ENCODE measurements at places on chromosomes 7 and 10.
A peak's percentile ranks its signal among the peaks of the same experiment; 100 is the strongest.

GRCh38 chr10:78806681-78807221 lies 262.0 kb upstream of the ZMIZ1 start:
- no peak for DNase-seq

GRCh38 chr10:112967200-112967599 lies 17.2 kb downstream of the TCF7L2 start:
- no peak for DNase-seq

DNA sequence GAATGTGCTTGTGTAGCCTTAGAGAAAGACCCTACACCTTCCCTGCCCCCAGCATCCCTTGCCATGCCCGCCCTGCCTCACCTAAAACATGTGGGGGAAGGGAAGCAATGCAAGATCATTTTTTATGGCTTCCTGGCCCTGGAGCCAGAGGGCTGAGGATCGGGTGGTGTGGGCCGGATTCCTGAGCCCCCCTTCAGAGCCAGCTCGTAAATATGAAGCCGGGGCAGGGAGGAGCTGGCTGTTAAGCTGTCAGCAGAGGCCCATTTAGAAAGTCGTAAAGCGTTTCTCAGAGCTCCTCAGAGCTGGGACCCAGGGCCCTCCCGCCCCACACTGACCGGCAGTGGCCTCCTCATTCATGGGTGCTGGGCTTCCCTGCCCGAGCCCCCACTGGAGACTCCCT lies 23.9 kb downstream of the UNC5B start:
- no peak for DNase-seq

GRCh38 chr10:122911889-122912484 lies 1.6 kb downstream of the FAM24A start:
- DNase-seq, result peak; percentile 44

- DNase-seq, result no peak
Measured at GRCh38 chr10:124824507-124824906, 22.9 kb downstream of the ABRAXAS2 start.

DNA sequence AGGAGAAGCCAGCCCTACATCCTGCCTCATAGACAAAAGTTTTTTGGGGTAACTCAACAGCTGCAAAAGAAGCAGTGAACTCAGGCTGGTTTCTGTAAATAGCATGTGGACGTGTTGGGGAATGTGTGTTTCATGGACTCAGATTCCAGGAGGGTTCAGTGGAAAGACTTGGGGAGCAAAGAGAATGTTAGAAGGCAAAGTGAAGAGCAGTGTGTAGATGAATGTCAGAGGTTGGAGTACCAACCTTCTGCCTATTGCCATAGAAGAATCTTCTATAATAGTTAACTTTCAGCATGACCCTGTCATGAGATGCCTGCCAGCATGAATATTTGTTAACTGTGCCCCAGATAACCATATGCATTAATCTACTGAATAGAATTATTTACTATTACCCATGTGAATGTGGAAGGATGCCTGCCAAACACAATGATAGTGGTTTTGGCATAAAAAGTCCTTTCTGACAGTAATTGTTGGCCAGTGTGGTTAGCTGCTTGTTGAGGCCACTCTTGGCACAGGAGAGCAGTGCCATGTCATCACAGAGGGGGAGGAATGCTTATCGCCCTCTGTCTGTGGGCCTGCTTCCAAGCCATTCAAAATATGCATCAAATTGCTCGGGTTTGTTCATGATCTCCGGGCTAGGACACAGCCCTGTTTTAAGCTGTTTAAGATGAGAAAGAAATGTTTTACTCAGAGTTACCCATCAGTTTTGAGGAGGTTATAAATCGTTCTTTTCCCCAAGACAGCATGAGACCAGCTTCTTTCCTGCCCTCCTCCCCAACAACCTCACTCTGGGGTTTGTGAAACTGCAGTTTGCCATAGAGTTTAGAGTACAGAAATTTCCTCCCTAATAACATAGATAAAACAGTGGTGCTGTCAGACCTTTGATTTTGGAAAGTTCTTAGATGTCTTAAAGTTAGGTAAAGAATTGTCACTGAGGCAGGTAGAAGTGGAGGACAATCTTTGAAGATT lies 165.3 kb downstream of the WNT2 start:
- DNase-seq, result peak; percentile 72

GRCh38 chr7:151126491-151127137 lies 40.3 kb downstream of the AGAP3 start:
- DNase-seq, result no peak

- no peak for DNase-seq
Measured at GRCh38 chr7:33645104-33645503, 260.2 kb upstream of the BMPER start.

DNA sequence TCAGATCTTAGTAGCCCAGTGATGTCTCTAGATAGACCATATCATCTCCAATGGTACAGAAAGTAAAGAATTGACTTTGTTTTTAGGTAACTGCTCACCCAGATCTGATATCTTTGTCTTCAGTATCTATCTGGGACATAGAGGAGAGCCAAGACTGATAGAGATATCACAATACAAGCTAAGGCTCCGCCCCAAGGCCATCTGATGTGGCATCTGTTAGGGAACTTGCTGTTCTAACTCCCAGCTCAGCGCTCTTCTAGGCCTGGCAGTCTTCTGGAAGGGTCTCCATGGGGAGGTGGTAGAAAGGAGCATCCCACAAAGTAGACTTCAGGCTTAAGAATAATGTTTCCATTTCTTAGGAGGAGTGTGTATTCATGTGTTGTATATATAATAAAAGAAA lies 88.4 kb upstream of the SAMD8 start:
- no peak for DNase-seq

GRCh38 chr10:30284865-30285594 lies 64.0 kb downstream of the MTPAP start:
- DNase-seq, result no peak

DNA sequence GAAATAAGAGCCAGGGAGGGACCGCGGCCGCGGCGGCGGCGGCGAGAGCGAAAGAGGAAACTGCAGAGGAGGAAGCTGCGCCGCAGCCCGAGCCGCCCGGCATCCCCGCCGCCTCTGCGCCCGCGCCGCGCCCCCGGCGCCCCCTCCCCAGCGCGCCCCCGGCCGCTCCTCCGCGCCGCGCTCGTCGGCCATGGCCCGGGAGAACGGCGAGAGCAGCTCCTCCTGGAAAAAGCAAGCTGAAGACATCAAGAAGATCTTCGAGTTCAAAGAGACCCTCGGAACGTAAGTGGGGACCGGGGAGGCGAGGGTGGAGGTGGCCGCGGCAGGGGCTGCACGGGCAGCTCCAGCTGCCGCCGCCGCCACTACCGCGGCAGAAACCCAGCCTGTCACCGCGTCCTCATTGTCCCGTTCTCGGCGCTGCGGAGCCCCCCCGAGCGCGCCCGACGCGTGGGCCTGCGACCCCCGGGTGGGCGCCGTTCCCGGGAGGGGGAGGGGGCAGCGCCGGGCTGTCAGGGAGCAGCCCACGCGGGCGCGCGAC lies 351 bp downstream of the CAMK1D start:
- DNase-seq, result no peak

GRCh38 chr10:7666253-7667023 lies at the start of gene ITIH5:
Gene ITIH5 (minus strand): TSS chr10:7666966. CDS start chr10:7666892, 74 bp downstream.
- DNase-seq, result peak; percentile 6

GRCh38 chr7:124700655-124701054 lies 64.9 kb downstream of the GPR37 start:
- DNase-seq, result no peak

DNA sequence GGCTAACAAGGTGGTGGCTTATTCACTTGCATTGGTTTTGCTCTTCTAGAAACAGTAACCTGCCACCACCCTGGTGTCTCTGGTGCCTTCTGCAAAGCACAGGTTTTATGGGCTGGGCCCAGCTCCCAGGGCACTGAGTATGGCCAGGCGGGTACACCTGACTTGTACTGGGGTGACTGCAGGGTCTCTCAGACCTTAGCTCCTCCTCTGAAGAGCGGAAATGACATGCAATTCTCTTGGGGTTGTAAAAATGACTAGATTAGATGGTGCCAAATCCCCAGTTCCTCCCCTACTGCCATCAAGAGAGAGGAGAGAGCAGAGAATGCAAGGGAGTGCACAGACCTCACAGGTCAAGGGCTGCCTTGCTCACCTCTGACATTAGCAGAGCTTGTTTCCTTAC lies 14.7 kb downstream of the ESYT2 start:
- DNase-seq, result no peak

GRCh38 chr10:101091546-101092290 lies 29.9 kb downstream of the KAZALD1 start:
- DNase-seq, result no peak

GRCh38 chr7:137169282-137169698 lies 174.2 kb downstream of the PTN start:
- peak; percentile 42 for DNase-seq

- DNase-seq, result peak; percentile 36
Measured at GRCh38 chr10:13349463-13350274, 1.6 kb upstream of the SEPHS1 start.

DNA sequence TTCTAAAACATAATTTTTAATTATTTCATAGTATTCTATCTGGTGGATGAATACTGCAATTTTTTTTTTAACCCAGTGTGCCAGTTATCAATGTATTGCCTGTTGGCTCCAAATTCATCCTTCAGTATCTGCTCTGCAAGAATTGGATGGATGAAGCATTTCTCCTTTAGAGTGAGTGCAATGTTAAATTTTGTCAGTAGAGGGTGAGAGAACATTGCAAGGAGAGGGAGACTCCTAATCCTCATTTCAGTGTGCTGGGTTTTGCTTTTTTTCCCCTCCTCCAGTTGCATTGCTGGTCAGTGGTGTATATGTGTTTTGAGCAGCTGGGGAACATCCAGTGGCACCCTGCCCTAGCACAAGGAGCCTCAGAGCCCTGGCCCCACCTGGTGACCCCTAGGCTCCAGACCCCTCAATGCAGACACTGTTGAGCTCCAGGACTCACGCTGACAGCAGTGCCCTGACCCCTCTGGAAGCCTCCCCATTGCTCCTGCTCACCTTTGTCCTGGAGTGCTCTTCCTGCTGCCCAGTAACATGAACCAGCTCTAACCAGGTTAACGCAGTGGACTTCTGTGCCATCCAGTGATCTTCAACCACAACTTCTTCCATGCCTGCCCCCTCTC lies 199.4 kb downstream of the USP6NL start:
- no peak for DNase-seq

GRCh38 chr10:35922876-35923600 lies 280.9 kb upstream of the FZD8 start:
- no peak for DNase-seq

DNA sequence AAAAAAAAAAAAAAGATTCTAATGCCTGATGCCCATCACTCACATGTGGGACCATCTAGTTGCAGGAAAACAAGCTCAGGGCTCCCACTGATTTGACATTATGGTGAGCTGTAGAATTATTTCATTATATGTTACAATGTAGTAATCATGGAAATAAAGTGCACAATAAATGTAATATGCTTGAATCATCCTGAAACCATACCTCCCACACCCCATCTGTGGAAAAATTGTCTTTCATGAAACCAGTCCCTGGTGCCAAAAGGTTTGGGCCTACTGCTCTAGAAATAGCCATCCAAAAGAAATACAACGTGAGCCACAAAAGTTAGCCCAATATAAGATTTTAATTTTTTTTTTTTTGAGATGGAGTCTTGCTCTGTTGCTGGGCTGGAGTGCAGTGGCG lies 265.1 kb downstream of the PRPF18 start:
- DNase-seq, result no peak

GRCh38 chr10:7773845-7774801 lies 13.7 kb downstream of the KIN start:
- no peak for DNase-seq

- DNase-seq, result no peak
Measured at GRCh38 chr10:35781643-35782035, 139.5 kb upstream of the FZD8 start.

GRCh38 chr7:134042307-134042706 lies 84.8 kb upstream of the LRGUK start:
- no peak for DNase-seq

DNA sequence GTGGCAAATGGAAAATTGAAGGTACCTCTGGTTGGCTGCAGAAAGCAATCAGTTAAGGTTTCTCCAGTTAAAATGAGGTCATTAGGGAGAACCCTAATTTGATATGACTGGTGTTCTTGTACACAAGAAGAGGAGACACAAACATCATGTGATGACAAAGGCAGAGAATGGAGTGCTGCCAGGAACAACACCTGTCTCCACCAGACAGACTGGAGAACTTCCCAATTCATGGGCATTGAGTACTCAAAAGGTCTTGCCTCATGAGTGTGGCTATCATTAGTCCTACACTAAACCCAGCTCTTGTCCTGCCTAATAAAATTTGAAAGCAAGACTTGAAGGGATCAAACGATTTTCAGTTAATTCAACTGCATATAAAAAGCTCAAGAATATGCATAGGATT lies 152.6 kb downstream of the PTPN20 start:
- no peak for DNase-seq

All from right lung (tissue), 10 donors.